Fibroblast of lung (primary cell): ENCODE measurements at places on chromosomes 2 and 18. TPM values are rescaled to one million over a fixed set of nuclear protein-coding genes. Genes with fewer than 3 reads are reported as not detected.

SERPINB12 gene
- total RNA-seq, result not detected in 2 replicates

- peak; percentile 61 for DNase-seq
Observed at GRCh38 chr18:55743133-55743532, 155.1 kb upstream of the TCF4 start.

DNA sequence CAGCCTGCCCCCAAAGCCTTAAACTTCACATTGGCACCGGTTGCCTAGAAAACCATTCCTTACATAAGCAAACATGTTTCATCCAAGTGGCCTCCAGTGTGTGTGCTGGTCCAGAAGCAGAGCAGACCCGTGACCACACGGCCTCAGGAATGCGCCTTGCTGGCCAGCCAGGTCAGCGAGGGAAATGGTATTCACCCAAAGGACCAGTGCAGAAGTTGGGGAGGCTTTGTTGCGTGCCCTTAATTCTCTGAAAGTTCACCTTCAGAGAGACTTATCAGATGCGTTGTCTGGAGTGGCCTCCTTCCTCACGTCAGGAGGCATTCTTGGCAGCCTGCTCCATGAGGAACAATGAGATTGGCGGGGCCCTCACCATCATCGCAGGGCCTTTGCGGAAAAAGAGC lies 25.9 kb downstream of the NRP2 start:
- peak; percentile 61 for DNase-seq

DNA sequence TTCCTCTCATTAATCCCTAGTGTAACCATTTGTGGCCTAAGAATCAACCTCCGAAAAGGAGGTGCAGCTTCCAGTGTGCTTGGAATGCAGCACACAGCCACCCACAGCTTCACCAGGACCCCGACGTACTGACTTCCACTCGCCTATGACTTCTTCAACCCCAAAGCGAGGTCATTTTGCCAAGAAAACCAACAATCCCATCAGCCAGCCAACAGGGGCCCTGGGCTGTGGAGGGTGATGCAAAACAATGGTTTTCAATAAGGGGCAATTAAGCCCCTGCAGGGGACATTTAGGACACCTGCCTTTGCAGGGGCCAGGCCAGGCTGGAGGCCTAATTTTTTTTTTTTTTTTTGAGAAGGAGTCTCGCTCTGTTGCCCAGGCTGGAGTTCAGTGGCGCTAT lies 158.1 kb upstream of the SKOR2 start:
- DNase-seq, result no peak

DNA sequence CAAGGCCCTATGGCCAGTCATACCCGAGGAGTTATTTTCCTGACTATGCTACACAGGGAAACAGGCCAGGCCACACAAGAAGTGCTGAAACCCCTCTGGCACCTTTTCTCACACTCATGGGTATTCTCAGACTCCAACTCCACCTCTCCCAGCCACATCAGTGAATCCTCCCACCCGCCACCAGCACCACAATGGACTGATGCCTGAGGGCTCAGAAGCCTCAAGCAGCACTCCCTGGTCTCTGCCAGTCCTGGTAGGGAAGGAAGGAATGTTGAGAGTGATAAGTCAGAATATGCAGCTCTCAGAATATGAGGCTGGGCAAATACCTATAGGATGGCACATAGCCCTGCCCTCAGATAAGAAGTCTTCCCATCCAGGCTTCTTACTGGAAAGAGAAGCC lies 391.1 kb downstream of the ALK start:
- DNase-seq, result peak; percentile 37

DNA sequence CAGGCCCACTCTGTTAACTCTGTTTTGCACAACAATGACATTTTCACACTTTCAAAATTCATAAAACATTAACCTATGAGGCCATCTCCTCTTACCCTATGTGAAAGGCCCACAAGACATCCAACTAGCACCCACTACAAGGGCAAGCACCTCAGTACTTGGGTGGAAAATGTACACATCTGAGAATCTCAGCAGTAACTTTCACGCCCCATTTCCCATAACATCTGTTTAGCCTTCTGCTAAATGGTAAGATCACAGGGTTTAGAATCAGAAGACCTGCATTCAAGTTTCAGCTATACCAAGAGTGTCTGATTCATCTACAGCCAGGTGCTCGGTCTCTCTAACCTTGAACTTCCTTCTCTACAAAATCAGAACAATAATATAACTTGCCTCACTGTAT lies 89.2 kb downstream of the SP100 start:
- DNase-seq, result no peak

DNA sequence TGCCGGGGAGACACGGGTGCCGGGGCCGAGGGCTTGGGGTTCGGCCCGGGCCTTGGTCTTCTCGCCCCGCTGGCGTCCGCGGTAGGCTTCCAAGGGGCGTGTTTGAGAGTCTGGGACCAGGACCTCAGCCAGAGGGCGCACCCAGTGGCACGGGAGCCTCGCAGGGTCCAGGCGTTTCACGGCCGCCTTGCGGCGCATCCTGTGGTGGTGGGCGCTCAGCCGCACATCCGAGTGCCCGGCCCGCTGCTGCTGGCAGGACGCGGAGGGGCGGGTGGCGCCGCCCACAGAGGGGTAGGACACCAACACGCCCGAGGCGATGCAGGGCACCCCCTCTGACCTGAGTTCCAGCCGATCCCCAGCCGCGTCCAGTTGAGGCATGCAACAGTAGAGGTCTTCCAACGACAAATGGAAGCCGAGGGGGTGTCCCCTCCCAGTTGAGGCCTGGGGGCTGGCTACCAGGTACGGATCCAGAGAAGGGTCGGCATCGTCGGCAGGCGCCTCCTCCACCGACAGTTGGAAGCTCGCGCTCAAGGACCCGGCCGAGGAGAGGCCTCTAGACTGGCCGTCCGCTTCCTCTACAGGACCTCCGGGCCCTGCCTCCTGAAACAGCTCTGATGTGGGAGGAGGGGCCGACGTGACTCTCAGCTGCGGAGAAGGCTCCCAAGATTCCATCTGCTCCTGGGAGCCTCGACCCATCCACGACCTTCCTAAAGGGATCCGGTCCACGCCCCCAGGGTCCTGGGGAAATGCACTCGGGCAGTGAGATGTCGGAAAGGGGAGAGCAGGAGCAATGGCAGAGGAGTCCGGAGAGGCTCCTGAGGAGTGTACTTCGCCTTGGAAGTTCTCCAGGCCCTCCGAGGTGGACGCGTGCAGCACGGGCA lies 6.3 kb downstream of the C2orf81 start:
- peak; percentile 26 for DNase-seq

- no peak for DNase-seq
Observed at GRCh38 chr2:210562502-210563080, 6.2 kb downstream of the CPS1 start.

M1AP gene
- not detected in 2 replicates for total RNA-seq

- peak; percentile 45 for DNase-seq
Observed at GRCh38 chr18:7822435-7823331, 255.6 kb downstream of the PTPRM start.

GRCh38 chr18:68263481-68263880 lies 451.4 kb downstream of the TMX3 start:
- DNase-seq, result peak; percentile 81

CNDP1 gene
- total RNA-seq, result not detected in 2 replicates

DNA sequence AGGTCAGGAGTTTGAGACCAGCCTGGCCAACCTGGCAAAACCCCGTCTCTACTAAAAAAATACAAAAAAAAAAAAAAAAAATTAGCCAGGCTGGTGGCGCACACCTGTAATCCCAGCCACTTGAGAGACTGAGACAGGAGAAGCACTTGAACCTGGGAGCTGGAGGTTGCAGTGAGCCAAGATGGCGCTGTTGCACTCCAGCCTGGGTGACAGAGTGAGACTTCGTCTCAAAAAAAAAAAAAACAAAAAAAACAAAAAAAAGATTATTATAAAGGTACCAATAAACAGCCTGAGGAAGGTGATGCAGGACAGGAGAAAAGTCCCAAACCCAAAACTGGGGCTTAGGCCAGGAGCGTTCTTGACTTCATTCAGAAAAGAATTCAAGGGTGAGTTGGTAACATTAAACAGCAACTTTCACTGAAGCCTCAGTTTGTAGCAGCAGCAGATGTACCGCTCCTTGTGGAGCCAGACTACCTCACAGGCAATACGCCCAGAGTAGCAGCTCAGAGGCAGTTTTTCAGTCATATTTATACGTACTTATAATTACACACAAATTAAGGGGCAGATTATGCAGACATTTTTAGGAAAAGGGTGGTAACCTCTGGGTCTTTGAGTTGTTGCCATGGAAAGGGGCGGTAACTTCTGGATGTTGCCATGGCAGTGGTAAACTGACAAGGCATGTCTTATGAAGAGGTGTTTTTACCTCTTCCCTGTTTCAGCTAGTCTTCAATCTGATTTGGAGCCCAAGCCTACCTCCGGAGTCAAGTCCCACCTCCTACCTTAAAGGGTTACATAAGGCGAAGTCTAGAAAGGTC lies 1596.6 kb upstream of the CELF4 start:
- no peak for DNase-seq

DNA sequence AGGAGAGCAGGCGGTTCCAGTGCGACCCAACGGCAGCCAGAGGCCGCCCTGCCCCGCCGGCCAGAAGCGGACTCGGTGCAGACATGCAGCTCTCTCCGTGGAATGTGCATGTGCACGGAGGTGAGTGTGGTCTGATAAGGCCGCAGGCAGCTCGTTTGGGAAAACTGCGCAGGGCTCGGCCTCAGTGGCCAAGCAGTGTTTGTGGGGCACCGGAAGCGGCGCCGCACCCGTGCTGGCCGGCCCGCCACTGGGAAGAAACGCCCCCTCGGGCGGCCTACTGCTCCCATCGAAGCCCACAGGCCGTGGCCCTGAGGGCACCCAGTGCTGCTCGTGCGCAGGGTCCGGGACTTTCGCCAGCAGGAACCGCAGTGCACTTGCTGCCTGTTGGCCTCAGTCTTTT lies 25.2 kb downstream of the PRELID3A start:
- no peak for DNase-seq

KCNE4 gene
- total RNA-seq, result 11.0 and 25.3 TPM in 2 replicates

DNA sequence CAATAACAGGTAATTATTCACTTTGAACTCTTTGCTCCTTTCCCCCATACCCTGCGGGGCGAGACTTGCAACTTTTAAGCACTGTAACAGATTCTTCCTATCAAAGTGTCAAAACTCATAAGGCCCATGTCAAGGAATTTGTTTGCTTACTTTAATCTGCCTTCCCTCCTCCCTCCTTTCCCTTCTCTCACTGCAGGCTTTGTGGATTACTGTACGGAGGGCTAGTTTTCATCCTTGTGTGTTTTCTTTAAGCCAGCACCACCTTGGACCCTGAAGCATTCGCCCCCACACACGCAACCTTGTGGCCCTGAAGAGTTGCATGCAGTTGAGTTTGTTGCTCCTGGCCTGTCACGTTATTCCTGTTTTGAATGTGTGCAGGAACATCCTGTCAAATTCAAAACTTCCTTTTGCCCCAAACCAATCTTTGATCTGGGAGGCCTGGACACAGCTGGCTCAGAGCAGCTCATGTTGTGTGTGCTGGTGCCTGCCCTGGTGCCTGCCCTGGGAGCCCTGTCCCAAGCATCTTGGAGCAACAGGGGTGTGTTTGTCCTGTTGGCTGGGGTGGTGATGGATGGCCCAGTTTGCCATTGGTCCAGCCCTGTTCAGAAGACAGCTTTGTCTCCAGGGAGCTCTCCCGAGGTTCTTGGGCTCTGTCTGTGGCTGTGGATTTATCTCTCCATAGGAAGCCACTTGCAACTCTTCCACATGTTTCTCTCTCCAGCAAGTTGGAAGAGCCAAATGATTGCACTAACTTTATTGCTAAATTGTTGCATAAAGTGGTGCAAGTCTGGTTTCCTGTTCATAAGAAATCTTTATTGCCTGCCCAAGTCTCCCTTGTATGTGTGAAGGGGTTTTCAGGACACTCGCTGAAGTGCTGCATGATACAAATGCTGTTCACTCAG lies 199.6 kb downstream of the VAPA start:
- DNase-seq, result peak; percentile 59

ASPRV1 gene
- total RNA-seq, result 0.26 and 0.33 TPM in 2 replicates

DNA sequence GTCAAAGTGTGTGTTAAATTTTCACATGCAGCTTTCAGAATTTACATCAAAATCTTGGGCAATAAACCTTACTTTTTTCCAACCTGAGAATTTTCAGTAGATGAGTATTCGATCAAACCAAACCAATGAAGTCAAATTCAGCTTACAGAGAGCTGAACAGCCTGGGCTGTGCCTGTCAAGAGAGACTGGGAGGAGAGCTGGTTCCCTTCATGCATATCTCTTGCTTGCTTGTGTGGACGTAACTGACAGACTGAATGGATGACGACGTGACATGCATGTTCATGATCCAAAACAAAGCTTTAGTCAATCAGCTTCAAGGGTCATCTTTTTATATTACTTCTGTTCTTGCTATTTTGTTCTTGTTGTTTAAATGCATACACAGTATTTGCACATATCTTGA lies 145.2 kb downstream of the GALNT3 start:
- DNase-seq, result no peak

- DNase-seq, result peak; percentile 10
Observed at GRCh38 chr2:69017835-69018234, 4.9 kb downstream of the ANTXR1 start.

HOXD11 gene
- not detected in 2 replicates for total RNA-seq

SAP130 gene
- 2.6 and 4.5 TPM in 2 replicates for total RNA-seq

INHA gene
- total RNA-seq, result 0.26 and 0.50 TPM in 2 replicates

CYP27C1 gene
- total RNA-seq, result not detected in 2 replicates

DNA sequence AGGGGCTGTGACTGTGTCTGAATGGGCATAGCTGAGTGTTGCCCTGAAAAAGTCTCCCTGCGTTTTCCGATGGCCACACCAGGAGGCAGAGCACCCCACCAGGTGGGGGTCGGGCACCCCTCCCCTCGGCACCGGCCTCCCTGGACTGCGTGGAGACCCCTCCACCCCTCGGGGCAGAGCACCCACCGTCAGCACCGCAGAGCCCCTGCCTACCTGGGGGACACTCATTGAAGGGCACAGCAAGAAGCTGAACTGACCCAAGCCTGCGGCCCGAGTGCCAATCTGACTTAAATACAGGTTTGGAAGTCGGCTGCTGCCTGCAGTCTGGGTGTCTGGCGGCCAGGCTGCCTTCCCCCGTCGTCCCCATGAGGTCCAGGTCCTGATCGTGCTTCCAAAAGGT lies 69.9 kb downstream of the KCNG2 start:
- DNase-seq, result no peak

GRCh38 chr2:134402410-134402809 lies 148.5 kb downstream of the MGAT5 start:
- DNase-seq, result peak; percentile 82

CLIP4 gene
- 123 and 127 TPM in 2 replicates for total RNA-seq

CNGA3 gene
- total RNA-seq, result under 0.01 TPM in 2 replicates

- peak; percentile 34 for DNase-seq
Observed at GRCh38 chr2:181857483-181857882, 34.0 kb upstream of the ITPRID2 start.
